ENCODE measurements at places on chromosomes 7 and 10. TPM values are rescaled to one million over a fixed set of nuclear protein-coding genes. Genes with fewer than 3 reads are reported as not detected.

PLCE1 gene
- total RNA-seq, result 6.7 TPM

SFRP4 gene
- total RNA-seq, result 5.0 TPM

PDCD4 gene
- total RNA-seq, result 25.3 TPM

PALD1 gene
- 6.7 TPM for total RNA-seq

OGDHL gene
- total RNA-seq, result 0.40 TPM

FAM241B gene
- 17.9 TPM for total RNA-seq

NUPR2 gene
- not detected for total RNA-seq

TMEM168 gene
- total RNA-seq, result 8.6 TPM

SYT15 gene
- total RNA-seq, result 3.3 TPM

SPDYE6 gene
- total RNA-seq, result not detected
